Brain microvascular endothelial cell (primary cell): ENCODE measurements at places on chromosomes 13 and 19.

GRCh38 chr13:41561170-41561569, 103.8 kb downstream of the RGCC start:
- no peak for DNase-seq

GRCh38 chr19:40768869-40769268, 6.5 kb upstream of the MIA start:
- no peak for DNase-seq

DNA sequence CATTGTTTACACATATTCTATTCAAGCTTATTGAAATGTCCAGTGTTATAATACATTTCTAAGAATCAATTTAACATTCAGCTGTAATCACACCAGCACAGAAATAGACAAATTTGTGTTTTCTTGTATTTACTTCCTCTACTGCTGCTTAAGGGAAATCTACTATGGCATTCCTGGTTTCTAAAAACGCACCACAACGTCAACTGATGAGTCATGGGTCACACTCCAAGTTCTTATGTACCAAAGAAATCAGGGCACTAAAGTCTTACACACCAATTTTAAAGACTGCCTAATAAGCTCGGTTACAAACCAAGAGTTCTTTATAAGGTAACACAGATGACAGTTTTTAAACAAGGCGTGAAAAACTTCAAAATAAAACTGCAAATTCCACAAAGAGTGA, 13.2 kb downstream of the LNX2 start:
- DNase-seq = peak; percentile 89

DNA sequence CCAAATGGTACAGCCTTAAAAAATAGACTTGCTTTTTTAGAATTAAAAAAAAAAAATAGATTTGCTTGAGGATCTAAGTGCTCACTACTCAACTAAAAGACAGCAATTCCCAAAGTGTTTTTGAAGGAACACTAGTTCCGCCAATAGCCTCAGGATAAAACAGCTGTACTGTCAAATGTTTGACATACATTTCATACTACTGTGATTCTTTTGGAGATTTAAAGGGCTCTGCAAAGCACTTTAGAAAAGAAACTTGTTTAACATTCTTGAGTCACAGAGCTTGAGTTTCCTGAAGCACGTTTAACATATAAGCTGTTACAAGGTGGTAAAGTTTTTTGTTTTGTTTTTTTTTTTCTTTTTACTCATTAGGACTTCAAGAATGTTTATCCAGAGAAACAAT, 23.1 kb upstream of the KLF5 start:
- no peak for DNase-seq

- DNase-seq = no peak
Observed at GRCh38 chr19:17450264-17451075, 2.0 kb upstream of the TMEM221 start.

DNA sequence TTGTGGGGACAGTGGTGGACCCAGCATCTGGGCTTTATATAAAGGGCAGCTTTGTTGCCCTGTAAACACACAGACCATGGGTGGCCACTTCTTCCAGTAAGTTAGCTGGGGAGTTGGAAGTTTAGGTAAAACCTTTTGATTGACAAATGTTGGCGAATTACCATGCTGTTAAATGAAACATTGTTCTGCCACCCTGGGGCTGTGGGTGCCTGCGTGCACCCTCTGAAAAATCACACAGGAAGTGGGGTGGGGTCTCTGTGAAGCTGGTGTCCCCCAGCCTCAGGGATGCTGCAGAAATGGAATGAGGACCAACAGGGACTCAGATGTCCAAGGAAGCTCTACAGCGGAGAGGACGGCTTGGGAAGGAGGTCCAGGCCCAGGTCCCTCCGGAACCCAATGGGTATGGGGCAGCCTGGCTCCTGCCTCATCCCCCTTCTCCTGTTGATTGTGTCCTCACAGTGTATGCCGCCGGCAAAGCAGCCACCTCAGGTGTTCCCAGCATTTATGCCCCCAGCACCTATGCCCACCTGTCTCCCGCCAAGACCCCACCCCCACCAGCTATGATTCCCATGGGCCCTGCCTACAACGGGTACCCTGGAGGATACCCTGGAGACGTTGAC, 2.8 kb upstream of the USF2 start:
- no peak for DNase-seq

- DNase-seq = no peak
Observed at GRCh38 chr19:46225558-46226004, 4.0 kb upstream of the IGFL1 start.

DNA sequence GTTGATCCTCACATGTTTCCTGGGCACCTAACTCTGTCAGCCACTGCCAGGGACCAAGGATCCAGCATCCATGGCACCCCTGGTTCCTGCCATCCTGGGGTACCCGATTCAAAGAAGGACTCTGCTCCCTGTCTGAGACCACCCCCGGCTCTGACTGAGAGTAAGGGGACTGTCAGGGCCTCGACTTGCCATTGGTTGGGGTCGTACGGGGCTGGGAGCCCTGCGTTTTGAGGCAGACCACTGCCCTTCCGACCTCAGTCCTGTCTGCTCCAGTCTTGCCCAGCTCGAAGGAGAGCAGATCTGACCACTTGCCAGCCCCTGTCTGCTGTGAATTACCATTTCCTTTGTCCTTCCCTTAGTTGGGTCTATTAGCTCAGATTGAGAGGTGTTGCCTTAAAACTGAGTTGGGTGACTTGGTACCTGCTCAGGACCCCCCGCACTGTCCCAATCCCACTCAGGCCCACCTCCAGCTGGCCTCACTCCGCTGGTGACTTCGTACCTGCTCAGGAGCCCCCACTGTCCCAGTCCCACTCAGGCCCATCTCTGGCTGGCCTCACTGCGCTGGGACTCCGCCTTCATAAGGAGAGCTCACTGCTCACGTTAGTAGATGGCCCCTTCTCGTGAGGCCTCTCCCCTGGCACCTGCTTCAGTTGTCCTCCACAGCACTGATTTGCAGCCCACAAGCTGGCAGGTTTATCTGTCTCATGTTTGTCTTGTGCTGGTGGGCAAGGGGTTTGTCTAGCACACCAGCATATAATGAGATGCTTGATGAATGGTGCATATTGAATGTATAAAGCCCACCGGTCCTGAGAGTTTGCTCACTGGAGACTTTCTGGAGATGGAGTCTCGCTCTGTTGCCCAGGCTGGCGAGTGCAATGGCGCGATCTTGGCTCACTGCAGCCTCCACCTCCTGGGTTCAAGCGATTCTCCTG, 3.9 kb downstream of the RPL28 start:
- no peak for DNase-seq

GRCh38 chr19:35311901-35312665, 16.9 kb upstream of the CD22 start:
- DNase-seq = no peak

- no peak for DNase-seq
Observed at GRCh38 chr13:110454956-110455355, 106.6 kb downstream of the RAB20 start.

- peak; percentile 25 for DNase-seq
Observed at GRCh38 chr13:73335210-73335609, 276.4 kb downstream of the KLF5 start.

DNA sequence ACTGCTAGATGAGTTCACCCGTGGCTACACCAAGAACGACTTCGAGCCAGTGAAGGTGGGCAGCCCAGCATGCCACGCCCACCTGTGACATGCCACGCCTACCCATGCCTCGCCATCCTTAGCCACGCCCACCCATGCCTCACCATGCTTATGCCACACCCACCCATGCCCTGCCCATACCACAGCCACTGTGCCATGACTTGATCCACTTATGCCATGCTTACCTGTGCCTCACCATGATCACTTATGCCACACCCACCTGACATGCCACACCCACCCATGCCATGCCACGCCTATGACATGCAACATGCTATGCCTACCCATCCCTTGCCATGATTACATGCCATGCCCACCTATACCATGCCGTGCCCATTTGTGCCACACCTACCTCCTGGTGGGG, 12.9 kb upstream of the USE1 start:
- DNase-seq = no peak

- DNase-seq = no peak
Observed at GRCh38 chr13:70889163-70889562, 780.9 kb upstream of the KLHL1 start.

DNA sequence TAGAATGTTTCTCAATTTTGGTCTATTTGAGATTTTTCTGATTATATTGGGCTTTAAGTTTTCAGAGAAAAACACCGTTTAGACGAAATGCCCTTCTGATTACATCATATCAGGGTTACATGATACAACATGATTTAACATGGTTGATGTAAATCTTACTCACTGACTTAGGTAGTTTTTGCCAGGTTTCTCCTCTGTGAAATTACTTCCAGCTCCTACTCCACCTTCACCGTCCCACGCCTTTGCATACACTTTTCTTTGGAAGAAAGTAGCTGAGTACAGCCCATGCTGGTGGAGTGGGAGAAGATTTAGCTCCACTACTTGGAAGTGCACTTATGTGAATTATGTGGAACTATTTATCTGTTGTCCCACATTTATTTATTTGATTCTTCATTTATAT, 433.2 kb upstream of the KLHL1 start:
- no peak for DNase-seq

GRCh38 chr13:112240076-112240475, 136.1 kb upstream of the SPACA7 start:
- DNase-seq = no peak

DNA sequence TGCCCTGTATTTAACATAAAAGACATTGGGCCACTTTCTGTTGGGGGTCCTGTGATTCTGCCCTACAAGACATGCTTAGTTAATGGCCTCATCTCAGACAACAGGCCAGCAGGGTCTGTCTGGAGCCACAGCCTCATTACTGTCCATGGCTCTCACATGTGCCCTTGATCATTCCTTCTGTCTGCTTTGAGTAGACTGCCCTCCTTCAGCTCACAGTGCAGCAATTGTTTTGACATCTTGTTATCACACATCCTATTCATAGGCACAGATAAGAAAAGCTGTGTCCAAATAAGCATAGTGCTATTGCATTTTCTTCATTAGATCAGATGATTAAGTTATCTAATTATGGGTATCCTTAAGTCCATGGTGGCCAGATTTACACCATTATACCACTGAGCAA, 127.9 kb downstream of the KCTD12 start:
- DNase-seq = peak; percentile 55

DNA sequence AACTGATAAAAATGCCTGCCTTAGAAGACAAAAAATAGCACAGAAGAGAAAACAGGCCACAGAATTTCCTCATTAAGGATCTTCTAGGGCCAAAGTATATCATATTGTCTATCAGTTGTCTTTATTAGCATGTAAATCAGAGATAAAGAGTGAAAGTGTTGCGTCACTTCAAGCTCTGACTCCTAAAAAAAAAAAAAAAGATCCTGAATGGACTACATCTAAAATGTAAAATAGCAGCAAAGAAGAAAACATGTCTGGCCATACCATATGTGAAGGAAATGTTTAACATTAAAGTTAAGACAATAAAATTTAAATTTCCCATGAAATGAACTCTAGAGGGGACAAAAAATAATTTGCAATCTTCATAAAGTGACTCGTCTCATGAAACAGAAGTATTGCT, 237.4 kb downstream of the PCDH9 start:
- DNase-seq = no peak

GRCh38 chr13:110929104-110929777, 14.4 kb upstream of the ANKRD10 start:
- DNase-seq = no peak

GRCh38 chr19:53057904-53058580, 13.5 kb downstream of the ERVV-2 start:
- DNase-seq = no peak

DNA sequence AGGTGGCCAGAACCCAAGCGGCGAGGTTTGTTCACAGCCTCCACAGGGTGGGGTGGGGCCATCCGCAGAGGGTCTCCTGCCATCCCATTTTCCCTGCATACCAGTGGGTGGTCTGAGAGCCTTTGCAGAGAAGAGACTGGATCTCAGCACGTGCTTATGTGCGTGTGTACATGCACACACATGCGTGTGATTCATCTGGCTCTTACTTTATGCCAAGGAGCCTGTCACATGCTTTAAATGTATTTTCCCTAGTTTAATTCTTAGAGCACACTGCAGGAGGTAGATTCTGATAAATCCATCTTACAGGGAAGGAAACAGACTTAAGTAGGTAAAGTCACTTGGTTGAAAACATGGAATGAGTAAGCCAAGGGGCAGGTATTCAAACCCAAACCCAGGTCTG, 47.1 kb downstream of the CAPN12 start:
- no peak for DNase-seq

DNA sequence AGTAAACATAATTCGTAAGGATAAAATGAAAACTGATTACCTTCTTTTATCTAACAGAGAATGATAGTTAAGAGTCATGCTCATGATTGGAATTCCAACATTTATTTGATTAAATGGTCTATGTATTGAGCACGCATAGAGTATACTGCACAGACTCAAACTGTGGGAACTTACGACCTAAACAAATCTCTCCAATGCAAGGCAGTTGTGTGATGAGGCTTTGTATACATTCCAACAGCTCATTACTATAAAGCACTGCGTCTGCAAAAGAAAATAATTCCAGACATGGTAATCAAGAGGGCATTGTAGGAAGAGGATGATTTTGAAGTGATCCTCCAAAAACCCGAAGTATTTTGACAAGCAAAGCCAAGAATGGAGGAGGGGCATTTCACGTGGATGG, 169.5 kb downstream of the NUFIP1 start:
- DNase-seq = no peak

- no peak for DNase-seq
Observed at GRCh38 chr13:86462011-86462410, 662.8 kb upstream of the SLITRK6 start.

DNA sequence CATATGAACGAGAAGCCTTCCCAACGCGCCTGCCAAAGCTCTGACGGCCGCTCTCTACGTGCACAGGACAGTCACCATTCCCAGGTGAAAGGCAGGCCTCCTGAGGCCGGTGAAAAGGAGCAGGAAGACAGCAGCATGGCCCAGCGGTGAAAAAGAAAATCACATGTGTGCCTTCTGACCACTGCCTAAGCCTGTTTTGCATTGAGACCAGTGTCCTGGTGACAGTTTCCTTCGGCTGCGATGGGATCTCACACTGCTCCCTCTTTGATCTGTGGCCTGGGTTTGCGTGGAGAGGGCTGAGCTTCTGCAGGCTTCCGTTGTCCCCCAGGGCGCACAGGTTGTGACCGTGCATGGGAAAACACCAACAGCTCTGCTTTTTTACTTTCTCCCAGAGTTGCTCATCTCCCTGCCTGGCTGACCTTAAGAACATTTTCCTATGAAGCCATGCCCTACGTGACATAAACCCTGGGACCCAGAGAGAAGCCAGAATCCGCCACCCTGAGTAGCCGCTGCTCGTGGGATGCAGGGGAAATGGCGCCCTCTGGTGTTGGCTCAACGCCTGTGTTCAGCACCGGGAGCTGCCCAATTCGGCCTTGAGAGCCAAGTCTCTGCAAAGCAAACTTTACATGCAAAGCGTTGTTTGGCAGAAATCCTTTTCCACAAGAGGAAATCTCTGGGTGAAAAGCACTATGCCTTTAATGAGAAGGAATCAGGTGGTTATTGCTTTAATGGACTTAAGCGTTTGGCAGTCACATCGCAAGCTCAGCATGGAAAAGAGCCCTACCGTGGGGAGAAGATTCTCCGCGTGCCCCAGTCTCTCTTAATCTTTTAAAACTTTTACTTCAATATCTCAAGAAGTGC, 112.2 kb upstream of the GPR12 start:
- DNase-seq = peak; percentile 21

GRCh38 chr13:93872376-93872775, 607.1 kb downstream of the DCT start:
- no peak for DNase-seq
